ENCODE measurements at places on chromosomes 2 and 18.
A peak's percentile ranks its signal among the peaks of the same experiment; 100 is the strongest.

- no peak for DNase-seq
Observed at GRCh38 chr2:180411661-180412060, 404.6 kb upstream of the CWC22 start.

- no peak for DNase-seq
Observed at GRCh38 chr2:240947176-240947575, 41.0 kb downstream of the CROCC2 start.

DNA sequence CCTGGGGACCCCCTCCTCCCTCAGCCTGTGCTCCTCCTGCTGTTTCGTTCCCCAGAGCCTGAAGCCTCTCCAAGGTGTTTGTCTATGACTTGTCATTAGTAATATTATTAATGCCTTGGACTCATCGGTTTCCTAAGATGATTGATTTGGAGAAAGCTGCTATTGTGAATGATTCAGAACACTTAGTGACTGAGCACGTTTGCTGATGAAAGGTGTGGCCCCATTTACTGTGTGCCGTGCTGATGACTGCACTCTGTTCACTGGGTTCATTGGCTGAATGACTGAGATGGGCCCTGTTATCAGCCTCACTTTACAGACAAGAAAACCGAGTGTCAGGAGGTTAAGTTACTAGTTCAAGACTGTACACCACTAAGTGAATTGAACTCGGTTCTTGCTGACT, 111.4 kb downstream of the SPP2 start:
- no peak for DNase-seq

DNA sequence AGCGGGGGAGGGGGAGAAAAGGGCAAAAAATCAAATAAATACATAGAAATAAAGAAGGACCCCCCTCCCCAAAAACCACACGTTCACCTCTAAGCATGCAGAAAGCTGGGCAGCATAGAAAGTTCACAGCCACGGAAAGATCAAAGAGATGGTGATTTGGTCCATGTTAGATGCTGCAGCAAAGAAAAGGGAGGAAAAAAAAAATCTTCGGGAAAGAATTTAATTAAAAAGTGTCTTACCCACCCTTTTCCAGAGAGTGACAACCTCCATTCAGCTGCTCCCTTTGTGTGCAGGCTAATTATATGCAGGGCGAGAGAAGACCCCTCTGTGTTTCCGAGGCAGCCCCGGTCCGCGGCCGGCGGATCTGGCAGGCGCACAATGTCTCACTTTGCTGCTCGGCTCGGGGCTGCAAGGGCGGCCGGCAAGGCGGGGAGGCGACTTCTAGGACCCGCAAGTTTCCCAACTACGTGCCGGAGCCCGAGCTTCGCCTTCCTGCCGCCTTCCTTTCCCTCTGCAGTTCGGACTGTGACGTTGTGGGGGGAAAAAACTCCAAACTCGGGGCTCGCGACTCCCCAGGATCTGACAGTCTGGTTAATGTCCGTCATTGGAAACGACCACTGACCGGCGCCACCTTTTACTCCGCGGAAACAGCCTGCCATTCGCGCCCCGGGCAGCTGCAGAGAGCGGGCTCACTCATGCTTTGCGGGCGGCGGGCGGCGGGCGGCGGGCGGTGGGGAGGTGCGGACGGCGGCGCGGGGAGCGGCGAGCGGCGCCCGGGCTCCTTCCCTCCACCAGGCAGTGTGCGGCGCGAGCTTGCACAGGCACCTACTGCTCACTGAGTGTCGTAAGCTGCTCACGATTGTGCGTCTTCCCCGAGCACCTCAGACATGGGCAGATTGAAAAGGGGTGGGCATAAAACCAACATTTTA, at the start of gene LRRTM1:
LRRTM1 (minus strand) TSS at position 844 of the 929 bp plus-strand sequence. CDS start 933 bp downstream, outside the sequence.
- no peak for DNase-seq

DNA sequence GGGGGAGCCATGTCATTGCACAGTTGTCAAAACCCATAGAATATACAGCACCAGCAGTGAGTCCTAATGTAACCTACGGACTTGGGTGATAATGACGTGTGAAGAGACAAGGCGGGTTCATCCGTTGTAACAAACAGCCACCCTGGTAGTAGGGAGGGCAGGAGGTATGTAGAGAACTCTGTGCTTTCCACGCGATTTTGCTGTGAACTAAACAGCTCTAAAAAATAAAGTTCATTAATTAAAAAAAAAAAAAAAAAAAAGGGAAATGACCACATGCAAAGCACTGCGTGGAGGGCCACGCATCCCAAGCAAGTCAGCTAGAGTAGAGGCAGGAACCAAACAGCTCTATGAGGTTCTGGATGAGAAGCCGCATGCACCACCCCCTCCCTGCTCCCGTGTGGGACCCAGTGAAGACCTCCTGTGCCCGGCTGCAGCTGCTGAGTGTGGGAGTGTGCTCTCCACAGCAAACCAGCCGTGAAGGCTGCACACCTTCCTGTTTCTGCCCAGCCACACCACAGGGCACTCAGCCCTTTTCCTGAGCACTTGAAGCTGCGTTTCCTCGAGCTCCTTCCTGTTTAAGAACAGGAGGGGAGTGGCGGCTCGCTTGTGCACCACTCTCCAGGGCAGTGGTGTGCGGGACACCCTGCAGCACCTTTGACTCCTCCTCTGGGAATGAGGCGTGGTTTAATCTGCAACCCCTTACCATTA, 65.6 kb downstream of the ODC1 start:
- peak; percentile 19 for DNase-seq

DNA sequence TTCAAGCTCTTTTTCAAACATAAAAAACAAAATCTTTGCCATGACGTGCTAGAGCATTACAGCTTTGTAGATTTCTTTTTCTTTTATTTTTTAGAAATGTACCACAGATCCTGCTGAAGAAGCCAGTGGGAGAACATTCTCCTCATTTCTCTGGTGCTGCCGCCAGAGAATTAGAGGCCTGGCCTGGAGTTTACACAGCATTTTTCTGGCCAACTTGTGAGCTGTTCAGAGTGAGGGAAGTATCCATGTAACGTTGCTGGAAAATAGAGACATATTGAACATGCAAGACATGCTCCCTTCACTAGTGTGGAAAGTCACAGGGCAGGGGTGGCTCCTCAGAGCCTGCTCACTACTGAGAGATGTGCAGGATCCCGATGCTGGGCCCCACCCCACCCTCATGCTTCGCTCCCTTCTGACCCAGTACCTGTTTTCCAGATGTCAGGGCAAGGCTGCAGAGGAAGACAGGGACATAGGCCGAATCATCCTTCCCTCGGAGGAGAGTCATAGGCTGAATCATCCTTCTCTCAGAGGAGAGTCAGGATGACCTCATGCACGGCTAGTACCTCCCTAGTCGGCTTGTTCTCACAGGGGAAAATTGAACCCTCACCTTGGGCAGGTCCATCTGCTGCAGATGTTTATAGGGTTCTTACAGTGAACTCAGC, 298.5 kb downstream of the INSIG2 start:
- no peak for DNase-seq

DNA sequence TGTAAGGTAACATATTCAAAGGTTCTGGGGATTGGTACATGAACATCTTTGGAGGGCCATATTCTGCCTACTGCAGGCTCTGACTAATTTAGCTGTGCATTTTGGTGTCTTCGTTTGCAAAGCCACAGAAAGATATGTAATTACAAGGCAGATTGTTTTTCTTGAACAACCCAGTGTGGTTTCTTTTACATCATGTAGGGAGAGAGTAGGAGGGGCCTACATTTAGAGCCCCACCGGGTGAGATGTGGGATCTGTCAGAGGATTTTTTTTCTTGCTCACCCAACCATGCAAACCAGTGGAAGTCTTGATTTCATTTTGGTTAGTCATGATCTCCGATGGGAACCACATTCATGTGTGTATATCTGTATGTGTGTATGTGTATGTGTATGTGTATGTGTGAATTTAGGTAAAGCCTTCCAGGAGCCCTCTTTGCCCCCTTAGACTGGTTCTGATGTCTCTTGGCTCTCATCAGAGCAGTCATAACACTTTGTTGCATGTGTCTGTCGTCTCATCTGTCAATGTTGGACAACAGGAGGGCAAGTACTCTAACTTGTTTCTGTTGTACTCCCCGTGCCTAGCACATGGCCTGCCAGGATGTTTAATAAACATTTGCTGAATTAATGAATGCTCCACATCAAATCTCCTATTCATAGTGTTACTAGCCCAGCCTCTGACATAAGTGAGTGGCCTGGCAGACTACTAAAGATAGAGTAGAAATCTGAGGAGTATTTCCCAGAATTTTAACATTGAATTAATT, 239.9 kb downstream of the MTX2 start:
- DNase-seq = no peak

- DNase-seq = no peak
Observed at GRCh38 chr2:19292007-19292406, 66.4 kb downstream of the OSR1 start.

- no peak for DNase-seq
Observed at GRCh38 chr2:231663458-231664212, 44.7 kb upstream of the PTMA start.

GRCh38 chr2:178386986-178387597, 63.9 kb downstream of the PRKRA start:
- DNase-seq = no peak

- no peak for DNase-seq
Observed at GRCh38 chr2:102385522-102385921, 29.9 kb downstream of the IL18R1 start.

DNA sequence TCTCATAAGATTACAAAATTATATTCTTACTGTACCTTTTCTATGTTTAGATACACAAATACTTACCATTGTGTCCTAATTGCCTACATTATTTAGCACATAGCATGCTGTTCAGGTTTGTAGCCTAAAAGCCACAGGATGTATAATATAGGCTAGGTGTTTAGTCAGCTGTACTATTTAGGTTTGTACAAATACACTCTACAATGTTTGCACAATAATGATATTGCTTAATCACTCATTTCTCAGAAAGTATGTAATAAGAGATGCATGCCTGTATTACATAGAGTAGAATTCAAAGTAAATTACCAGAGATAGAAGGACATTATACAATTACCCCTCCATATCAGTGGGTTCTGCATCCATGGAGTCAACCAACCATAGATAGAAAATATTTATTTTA, 201.1 kb upstream of the COL3A1 start:
- DNase-seq = no peak

DNA sequence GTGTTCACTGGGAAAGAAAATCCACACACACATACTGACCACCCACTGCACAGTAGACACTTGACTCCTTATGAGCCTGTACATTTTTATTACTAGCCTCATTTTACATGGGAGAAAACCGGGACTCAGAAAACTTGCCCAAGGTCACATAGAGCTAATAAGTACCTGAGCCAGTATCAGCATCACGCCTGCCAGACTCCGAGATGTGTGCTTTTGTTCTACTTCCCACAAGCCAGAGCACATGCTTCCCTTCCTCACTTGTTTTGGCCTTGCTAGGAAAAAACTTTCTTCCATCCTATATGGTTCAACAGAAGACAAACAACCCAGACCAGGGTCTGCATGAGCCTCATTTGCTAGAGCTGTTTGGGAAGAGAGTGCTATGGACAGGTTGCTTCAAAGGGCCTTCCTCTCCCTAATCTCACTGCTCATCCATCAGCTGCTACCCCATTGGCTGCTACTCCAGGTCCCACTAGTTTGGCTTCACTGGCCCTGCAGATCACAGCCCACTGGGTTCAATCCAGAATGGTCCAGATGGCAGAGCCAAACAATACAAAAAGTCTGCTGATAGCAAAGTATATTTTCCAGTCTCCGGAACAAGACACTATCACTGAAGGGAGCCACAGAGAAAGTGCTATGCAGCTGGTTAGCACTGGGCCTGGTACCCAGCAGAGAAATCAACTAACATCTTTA, 63.9 kb downstream of the STK39 start:
- no peak for DNase-seq

DNA sequence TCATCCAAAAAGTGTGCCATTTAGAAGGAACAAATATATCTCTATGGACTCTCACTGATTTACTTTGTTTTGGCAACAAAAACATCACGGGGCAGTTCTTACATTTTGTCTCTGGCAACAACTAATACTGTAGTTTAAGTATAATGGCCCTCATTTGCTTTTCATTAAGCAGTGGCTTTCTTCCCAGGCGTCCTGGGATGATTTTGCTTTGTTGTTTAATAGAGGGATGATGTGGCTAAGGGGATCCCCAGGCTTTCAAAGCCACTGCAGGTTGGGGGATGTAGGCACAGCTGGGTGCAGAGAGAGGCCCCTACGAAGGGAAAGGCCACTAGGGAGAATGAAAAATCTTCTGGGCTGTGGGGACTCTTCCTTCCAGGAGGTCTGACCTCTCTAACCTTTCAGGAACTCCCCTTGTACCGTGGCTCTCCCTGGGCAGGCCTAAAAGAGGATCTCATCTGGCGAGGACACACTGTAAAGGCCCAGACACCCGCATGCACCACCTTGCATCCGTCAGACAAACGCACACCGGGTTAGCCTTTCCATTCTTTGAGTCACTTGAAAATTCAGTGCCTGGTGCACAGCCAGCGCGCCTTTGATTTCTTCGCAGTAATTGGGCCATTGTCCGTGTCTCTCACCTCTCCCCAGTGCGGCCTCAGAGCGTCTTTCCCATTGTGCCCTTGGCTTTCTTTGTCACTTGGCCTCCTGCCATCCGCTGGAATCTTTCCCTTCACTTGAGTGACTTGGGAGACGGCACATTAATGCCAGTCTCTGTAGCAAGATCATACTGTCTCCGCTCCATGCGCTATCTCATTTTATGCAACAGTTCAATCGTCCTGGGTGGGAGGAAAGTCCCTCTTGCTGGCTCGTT, 40.3 kb upstream of the AFF3 start:
- no peak for DNase-seq

DNA sequence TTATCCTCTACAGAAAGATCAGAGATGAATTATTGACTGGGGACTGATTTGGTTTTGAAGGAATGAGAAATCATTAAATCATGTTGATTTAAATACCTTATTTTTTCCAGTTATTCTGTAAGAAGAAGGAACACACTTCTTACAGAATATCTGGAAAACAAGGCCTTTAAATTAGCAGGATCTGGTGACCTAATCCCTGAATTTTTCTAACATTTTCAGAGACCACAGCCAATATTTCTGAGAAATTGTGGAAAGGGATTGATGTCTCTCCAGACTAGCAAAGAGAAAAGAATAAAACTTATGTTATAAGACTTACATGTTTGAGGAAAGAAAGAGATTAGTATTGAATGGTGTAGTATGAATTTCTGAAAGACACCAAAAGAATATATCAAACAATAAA, 104.0 kb downstream of the KCNE4 start:
- DNase-seq = no peak

GRCh38 chr2:205484764-205485163, 197.5 kb upstream of the NRP2 start:
- no peak for DNase-seq

DNA sequence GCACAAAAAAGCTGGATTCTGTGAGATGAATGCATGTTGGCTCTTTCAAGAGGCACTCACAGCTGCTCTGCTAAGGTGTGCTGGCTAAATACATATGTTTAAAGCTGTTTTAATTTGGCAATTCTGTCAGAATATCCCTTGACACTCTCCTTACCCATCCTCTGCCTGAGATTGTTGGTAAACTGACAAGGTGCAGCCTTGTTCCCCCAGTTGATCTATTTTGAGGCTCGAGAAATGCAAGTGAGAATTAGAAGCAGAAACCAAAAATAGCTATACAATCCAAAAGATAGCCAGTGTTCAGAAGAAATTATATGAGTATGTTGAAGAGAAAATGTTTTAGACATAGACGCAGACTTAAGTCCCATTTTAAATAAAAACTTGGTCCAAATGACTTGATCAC, 971.7 kb upstream of the GYPC start:
- no peak for DNase-seq
